ENCODE measurements at places on chromosomes 2 and 18.

DNA sequence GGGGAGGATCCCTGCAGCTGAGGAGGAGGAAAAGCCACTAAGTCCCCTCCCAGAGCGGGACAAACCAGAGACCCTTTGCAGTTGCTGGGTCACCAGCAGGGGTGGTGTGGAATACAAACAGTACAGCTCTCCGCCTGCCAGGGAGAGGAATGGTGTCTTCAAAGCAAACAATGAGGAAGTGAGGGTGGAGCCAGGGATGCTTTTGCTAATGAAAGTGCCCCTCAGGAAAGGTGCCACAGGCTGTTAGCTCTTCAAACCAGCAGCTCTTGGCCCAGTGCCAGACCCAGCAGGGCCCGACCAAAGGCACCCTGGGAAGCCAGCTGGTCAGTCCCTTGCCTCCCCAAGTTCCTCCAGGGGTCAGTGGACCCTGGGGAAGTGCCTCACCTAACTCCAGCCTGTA is 102.8 kb downstream of the HIBCH start:
- no peaks in the 10 kb centered on the region for H3K27me3 ChIP-seq
- DNase-seq, result no peak
- H3K27ac ChIP-seq, result no peak overlapping the region
- no peak overlapping the region for H3K4me3 ChIP-seq
- H3K36me3 ChIP-seq, result peaks cover 1% of the 10 kb centered on the region
- H3K4me1 ChIP-seq, result peaks cover 7% of the 10 kb centered on the region

DNA sequence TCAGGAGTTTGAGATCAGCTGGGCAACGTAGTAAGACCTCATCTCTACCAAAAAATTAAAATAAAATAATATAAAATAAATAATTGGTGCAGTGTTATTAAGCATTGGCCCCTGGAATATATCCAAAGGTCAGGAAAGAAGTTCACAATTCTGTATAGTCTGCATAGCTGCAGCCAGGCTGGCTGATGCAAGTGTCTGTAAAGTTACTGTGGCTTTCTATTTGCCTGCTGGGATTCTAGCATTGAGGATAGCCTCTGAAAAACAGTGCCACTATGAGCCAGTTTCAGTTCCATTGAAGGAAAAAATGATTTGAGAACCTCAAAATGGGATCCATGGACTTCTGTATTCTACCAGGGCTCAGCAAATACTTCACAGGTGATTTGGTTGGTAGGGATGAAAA is 208.6 kb downstream of the PARD3B start:
- H3K4me1 ChIP-seq, result no peaks in the 10 kb centered on the region
- DNase-seq, result no peak
- H3K27ac ChIP-seq, result no peak overlapping the region

DNA sequence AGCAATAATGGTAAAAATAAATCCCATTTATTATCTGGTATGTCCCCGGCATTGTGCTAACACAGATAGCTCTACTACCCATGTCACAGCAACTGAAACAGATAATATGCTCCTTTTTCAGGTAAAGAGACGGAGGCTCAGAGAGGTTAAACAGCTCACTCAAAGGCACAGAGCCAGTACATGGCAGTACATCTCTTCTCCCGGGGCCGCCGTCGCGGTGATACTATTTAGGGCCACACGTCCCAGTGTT is 693 bp upstream of the PDK1 start:
- peaks cover 12% of the 10 kb centered on the region for H3K4me1 ChIP-seq
- H3K27ac ChIP-seq, result peak overlapping the region; percentile 90
- peak overlapping the region; percentile 88 for H3K4me3 ChIP-seq
- no peaks in the 10 kb centered on the region for H3K27me3 ChIP-seq
- H3K36me3 ChIP-seq, result no peaks in the 10 kb centered on the region

DNA sequence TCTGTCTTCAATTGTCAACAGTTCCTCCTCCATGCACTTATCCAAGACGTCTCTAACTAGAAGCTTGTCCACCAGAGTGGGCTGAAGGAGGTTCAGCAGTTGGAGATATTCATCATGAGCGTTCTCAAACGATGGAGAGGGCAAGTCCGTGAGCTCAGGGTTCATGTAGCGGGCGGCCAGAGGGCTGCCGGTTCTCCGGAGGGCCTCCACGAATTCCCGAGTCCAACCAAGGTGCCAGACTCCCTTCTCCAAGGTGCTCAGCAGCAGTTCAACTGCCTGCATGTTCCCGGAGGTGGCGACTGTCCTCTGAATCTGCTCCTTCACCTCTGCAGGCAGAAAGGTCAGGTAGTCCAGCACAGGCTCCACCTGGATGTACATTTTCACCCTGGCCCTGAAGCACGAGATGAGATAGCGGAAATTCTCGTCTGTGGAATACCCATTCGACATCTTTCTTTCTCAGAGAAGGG is 590 bp downstream of the IFIH1 start:
- H3K36me3 ChIP-seq, result no peaks in the 10 kb centered on the region
- DNase-seq, result peak; percentile 51
- H3K4me1 ChIP-seq, result no peaks in the 10 kb centered on the region
- peak overlapping the region; percentile 92 for H3K27ac ChIP-seq
- peak overlapping the region; percentile 56 for H3K4me3 ChIP-seq

DNA sequence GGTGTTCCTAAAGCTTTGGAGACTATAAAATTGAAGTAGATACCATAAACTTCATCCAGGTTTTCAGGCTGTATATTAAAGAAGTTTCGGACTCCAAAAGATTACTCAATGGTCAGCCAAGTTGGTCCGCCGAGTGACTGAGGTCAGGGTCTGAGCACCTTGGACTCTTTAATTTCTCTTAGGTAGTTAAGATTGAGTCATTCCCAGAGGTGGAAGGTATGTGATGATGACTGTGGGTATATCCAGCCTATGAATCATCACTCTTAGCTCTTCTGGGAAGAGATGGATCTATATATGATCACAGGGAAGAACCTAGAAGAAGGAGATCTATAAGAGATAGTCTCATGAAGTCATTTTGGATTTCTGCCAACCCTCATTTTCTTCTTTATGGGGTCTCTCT is 3.3 kb downstream of the ITGA6 start:
- peaks cover 38% of the 10 kb centered on the region for H3K4me1 ChIP-seq
- no peaks in the 10 kb centered on the region for H3K27me3 ChIP-seq
- H3K36me3 ChIP-seq, result no peaks in the 10 kb centered on the region
- no peak overlapping the region for H3K27ac ChIP-seq
- DNase-seq, result no peak

DNA sequence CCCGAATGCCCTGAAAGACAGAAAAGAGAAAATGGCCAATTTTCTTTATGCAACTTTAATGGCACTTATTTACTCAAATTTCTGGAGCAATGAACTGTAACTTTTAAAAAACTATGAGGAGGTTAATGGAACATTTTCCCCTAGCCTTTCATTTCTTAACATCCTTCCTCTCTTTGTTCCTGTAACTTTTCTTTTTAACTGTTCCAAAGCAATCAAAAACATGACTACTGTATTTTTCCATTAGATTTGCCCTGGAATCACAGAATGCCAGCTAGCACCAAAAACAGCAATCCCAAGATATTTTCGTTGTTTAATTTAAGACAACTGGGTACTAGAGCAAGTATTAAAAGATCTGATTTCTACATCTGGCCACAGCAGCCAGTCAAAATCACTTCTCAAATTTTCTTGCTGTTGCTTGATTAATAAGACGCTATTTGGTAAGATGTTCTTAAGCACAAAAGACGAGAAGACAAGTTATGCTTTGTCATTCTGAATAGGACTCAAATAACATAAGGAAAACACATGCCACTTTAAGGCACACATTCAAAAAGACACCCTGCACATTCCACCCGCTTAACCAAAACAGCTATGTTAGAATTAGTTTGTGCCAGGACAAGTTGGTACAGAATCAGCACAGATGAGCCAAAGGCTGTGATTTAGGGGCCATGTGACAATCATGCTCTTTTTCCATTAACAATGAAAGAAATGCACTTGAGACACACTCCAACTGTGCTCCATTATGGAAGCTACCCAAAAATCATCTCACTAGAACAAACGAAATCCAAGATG is 3.6 kb downstream of the STARD7 start:
- no peaks in the 10 kb centered on the region for H3K27me3 ChIP-seq
- DNase-seq, result no peak
- no peaks in the 10 kb centered on the region for H3K36me3 ChIP-seq
- no peak overlapping the region for H3K27ac ChIP-seq

DNA sequence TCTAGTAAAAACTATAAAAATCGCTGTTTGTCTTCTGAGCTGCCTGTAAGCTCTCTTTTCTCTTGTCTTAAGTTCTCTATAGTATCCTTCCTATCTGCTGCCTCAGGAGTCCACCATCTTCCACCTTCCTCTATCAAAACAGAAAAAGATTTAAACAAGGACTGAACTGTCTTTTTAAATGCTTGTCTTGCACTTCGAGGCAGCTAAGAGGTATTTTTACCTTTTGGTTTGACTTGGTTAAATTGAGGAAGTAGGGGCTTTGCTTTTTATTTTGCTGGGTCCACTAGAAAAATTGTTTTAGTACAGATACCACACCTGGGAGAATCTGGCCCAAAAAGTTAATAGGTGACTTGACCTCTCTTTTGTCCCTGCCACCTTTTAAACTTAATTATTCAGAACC is 12.2 kb downstream of the SESTD1 start:
- DNase-seq, result no peak
- no peaks in the 10 kb centered on the region for H3K36me3 ChIP-seq
- H3K4me1 ChIP-seq, result no peaks in the 10 kb centered on the region
- no peak overlapping the region for H3K4me3 ChIP-seq

GRCh38 chr2:74572178-74572925 is 17.8 kb downstream of the DOK1 start:
- H3K4me1 ChIP-seq, result no peaks in the 10 kb centered on the region
- H3K27ac ChIP-seq, result no peak overlapping the region
- no peaks in the 10 kb centered on the region for H3K27me3 ChIP-seq
- H3K4me3 ChIP-seq, result no peak overlapping the region
- no peak for DNase-seq

- H3K27me3 ChIP-seq, result no peaks in the 10 kb centered on the region
- H3K36me3 ChIP-seq, result no peaks in the 10 kb centered on the region
- H3K27ac ChIP-seq, result peak overlapping the region; percentile 92
- H3K4me3 ChIP-seq, result no peak overlapping the region
- H3K4me1 ChIP-seq, result peaks cover 67% of the 10 kb centered on the region
Observed at GRCh38 chr2:120934574-120935338, 199.1 kb downstream of the GLI2 start.

GRCh38 chr2:187775651-187776050 is 221.4 kb upstream of the TFPI start:
- H3K4me3 ChIP-seq, result no peak overlapping the region
- H3K27ac ChIP-seq, result no peak overlapping the region
- no peaks in the 10 kb centered on the region for H3K27me3 ChIP-seq
- no peaks in the 10 kb centered on the region for H3K4me1 ChIP-seq
- no peaks in the 10 kb centered on the region for H3K36me3 ChIP-seq
- no peak for DNase-seq

DNA sequence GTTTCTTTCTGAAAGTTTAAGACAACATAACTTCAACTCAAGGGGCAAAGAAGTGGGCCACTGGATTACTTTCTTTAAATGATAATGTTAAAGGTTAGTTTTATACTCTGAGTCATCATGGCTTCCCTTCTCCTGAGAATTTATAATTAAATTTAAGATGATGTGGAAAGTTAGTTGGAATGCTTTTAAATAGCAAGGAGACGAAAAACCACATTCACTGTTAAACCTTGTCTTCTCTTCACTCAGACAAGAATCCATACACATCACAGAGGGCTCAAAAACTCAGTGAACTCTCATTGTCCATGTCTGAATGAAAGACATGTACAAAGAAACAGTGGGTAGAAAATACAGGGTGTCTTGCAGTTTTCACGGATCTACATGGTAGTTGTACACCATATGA is 65.6 kb downstream of the COL5A2 start:
- no peaks in the 10 kb centered on the region for H3K36me3 ChIP-seq
- peaks cover 19% of the 10 kb centered on the region for H3K4me1 ChIP-seq

DNA sequence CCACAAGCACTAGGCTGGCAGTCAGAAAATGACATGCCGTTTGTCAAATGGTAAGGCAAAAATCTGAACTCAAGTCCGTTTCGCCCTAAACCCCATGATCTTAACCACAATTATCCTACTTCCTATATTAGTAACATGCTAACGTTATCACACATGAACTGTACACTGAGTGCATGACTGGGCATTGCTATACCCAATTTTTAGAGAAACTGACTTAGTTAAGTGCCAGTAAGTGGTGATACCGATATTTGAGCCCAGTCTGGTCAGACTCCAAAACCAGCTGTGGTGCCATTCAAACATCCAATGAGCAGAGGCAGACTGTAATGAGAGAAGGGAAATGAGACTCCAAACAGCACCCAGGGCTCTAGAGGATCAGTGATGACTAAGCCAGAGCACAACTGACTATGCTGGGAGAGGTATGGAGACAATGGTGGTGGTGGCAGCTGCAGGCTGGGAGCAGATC is 311.7 kb upstream of the PKDCC start:
- H3K27ac ChIP-seq, result no peak overlapping the region
- no peak for DNase-seq
- H3K27me3 ChIP-seq, result no peaks in the 10 kb centered on the region
- H3K4me1 ChIP-seq, result no peaks in the 10 kb centered on the region
- H3K4me3 ChIP-seq, result no peak overlapping the region

DNA sequence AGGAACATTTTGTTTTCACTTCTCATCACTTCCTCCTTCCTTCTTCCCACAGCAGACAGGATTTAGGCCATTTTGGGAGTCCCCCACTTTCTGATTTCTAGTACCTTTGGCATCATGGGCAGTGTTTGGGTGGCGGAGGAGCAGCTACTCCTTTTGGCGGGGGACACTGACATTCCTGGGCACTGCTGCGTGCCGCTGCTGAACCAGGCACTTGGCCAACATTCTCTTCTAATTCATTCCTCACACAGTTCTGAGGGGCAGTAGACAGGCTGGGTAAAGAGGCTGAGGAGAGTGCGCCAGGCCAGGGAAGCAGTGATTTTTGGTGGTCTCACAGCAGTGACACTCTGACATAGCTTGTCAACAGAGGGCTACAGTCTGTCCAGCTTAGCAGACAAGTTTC is 270.2 kb downstream of the LOXHD1 start:
- H3K36me3 ChIP-seq, result no peaks in the 10 kb centered on the region
- DNase-seq, result no peak
- H3K27me3 ChIP-seq, result no peaks in the 10 kb centered on the region
- no peak overlapping the region for H3K4me3 ChIP-seq

- H3K27ac ChIP-seq, result no peak overlapping the region
- no peaks in the 10 kb centered on the region for H3K36me3 ChIP-seq
- no peaks in the 10 kb centered on the region for H3K27me3 ChIP-seq
- H3K4me1 ChIP-seq, result no peaks in the 10 kb centered on the region
- DNase-seq, result peak; percentile 57
Observed at GRCh38 chr2:175030380-175031271, 25.4 kb upstream of the CHN1 start.

DNA sequence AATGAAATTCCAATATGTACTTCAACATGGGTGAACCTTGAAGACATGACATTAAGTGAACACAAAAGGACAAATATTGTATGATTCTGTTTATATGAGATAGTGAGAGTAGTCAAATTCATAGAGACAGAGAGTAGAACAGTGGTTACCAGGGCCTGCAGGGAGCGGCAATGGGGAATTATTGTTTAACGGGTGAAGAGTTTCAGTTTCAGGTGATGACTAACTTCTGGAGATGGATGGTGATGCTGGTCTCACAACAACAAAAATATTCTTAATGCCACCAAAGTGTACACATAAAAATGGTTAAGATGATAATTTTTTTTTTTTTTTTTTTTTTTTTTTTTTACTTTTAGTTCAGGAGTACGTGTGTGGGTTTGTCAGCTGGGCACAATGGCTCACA is 109.4 kb upstream of the TMEM200C start:
- no peaks in the 10 kb centered on the region for H3K4me1 ChIP-seq
- no peak for DNase-seq
- H3K36me3 ChIP-seq, result no peaks in the 10 kb centered on the region
- H3K27ac ChIP-seq, result no peak overlapping the region
